Breast epithelium (tissue), 4 donors: ENCODE measurements at places on chromosomes 12 and 14. TPM values are rescaled to one million over a fixed set of nuclear protein-coding genes. Genes with fewer than 3 reads are reported as not detected.

GRCh38 chr14:74064426-74064825, 19.8 kb downstream of the ALDH6A1 start:
- H3K27ac ChIP-seq, result no peak overlapping the region
- H3K4me3 ChIP-seq, result no peak overlapping the region
- no peak for DNase-seq
- H3K27me3 ChIP-seq, result no peaks in the 10 kb centered on the region
- no peaks in the 10 kb centered on the region for H3K4me1 ChIP-seq

DNA sequence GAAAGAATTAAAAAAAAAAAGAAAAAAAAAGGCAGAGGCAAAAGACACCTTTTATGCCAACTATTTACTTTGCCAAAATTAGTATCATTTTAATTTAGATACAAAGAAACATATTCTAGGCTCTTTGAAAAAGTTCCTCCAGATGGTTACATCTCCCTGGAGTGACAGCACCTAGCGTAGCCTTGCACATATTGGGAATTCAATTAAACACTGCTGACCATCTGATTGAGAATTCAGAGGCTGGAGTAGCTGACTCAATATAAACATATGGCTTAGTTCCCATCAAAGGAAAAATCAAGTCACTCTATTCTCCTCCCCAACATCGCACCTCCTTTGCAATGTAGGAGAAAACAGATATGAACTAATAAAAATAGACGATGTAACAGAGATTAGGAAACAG, 36.4 kb downstream of the ANKS1B start:
- H3K27me3 ChIP-seq, result no peaks in the 10 kb centered on the region
- no peaks in the 10 kb centered on the region for H3K36me3 ChIP-seq
- H3K4me3 ChIP-seq, result no peak overlapping the region
- DNase-seq, result no peak
- no peak overlapping the region for H3K27ac ChIP-seq
- H3K4me1 ChIP-seq, result no peaks in the 10 kb centered on the region

DNA sequence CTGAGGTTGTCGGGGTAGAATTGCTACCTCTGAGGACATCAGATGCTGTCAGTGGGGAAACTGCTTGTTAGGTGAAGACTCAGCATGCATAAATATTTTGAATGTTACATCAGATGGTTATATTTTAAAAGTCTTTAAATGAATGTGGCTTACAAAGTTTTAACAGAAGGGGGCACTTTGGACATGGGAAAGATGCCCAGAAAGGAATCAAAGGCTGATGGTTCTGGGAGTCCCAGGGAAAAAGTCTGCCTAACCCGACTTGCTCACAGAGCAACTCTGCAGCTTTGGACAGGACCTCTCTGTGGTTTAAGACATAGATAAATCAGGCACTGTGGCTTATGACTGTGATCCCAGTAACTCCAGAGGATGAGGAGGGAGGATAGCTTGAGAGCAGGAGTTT, 474.9 kb downstream of the ATP23 start:
- no peak overlapping the region for H3K4me3 ChIP-seq
- peaks cover 3% of the 10 kb centered on the region for H3K4me1 ChIP-seq
- no peak for DNase-seq
- no peak overlapping the region for H3K27ac ChIP-seq
- no peaks in the 10 kb centered on the region for H3K36me3 ChIP-seq

DNA sequence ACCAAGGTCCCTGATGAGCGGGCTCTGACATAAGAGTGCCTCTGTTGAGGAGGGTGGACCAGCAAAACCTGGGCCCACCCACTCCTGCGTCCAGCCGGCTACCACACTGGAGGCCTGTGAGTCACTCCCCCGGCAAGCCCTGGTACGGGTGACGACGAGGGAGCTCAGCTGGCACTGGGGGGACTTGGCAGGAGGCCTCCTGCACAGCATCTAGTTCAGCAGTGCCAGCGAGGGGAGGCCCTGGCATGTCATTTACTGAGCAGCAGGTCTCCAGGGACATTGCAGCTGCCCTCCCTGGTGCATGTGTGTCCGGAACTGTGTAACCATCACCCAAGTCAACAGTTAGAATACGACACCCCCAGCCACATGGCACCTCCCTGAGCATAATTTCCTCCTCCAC, 24.4 kb downstream of the CD9 start:
- DNase-seq, result no peak
- peaks cover 27% of the 10 kb centered on the region for H3K4me1 ChIP-seq
- H3K36me3 ChIP-seq, result no peaks in the 10 kb centered on the region
- H3K27me3 ChIP-seq, result no peaks in the 10 kb centered on the region

KLRF1 gene
- total RNA-seq, result 0.32 TPM
